ENCODE measurements at places on chromosomes 4 and X. TPM values are rescaled to one million over a fixed set of nuclear protein-coding genes. Genes with fewer than 3 reads are reported as not detected.

The EXOC1 gene
- polyA plus RNA-seq: 19.9 TPM

The RFC1 gene
- 28.9 TPM for polyA plus RNA-seq

The PPARGC1A gene
- polyA plus RNA-seq: 4.3 TPM

The PRRG3 gene
- 31.2 TPM for polyA plus RNA-seq

The BBS12 gene
- 4.6 TPM for polyA plus RNA-seq

The XPNPEP2 gene
- 4.1 TPM for polyA plus RNA-seq

The KIAA1210 gene
- 0.17 TPM for polyA plus RNA-seq

The HMGN5 gene
- 7.1 TPM for polyA plus RNA-seq

The TMPRSS11A gene
- polyA plus RNA-seq: not detected

The CISD2 gene
- polyA plus RNA-seq: 27.3 TPM

The PABPC4L gene
- 7.0 TPM for polyA plus RNA-seq

The AFF2 gene
- 1.2 TPM for polyA plus RNA-seq

The SLC10A6 gene
- polyA plus RNA-seq: 0.33 TPM

The CT45A10 gene
- not detected for polyA plus RNA-seq

GRCh38 chr4:8578717-8579116, 1.5 kb upstream of the GPR78 start:
- DNase-seq: no peak

GRCh38 chr4:117549524-117549923, 464.1 kb upstream of the TRAM1L1 start:
- DNase-seq: no peak

GRCh38 chr4:91198951-91199350, 1071.8 kb downstream of the CCSER1 start:
- no peak for DNase-seq

DNA sequence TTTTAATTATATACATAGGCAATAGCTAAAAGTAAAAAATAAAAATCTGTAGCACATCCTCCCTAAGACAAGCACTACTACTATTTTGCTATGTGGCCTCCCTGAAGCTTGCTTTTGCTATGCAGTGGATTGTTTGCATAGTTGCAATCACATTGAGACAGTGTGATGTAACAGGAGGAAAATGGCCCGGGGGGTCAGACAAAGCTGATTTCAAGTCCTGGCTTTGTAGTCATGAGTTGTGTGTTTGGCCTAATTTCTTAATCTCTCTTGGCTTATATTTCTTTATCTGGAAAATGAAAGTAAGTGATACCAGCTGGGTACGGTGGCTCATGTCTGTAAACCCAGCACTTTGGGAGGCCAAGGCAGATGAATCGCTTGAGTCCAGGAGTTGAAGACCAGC, 166.6 kb downstream of the LHFPL1 start:
- DNase-seq: no peak

- DNase-seq: no peak
Observed at GRCh38 chr4:86472377-86473019, 112.6 kb upstream of the MAPK10 start.

DNA sequence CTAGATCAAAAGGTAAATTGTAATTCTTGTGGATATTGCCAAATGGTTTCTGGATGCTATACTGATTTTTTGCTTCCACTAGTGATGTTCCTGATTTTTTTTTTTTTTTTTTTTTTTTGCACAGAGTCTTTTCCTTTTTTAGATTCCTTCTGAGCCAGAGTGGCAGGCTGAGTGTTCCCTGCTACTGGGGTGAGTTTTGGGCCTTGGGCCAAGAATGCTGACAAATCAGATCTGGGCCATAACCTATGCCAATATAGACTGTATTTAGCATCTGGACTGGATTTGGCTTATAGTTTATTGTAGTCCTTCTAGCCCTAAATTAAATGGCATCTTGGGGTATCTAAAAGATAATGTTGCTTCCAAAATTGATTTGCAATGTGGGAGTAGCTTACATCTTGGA, 52.8 kb downstream of the REPS2 start:
- DNase-seq: no peak

GRCh38 chr4:89357340-89357739, 49.7 kb upstream of the GPRIN3 start:
- DNase-seq: no peak

DNA sequence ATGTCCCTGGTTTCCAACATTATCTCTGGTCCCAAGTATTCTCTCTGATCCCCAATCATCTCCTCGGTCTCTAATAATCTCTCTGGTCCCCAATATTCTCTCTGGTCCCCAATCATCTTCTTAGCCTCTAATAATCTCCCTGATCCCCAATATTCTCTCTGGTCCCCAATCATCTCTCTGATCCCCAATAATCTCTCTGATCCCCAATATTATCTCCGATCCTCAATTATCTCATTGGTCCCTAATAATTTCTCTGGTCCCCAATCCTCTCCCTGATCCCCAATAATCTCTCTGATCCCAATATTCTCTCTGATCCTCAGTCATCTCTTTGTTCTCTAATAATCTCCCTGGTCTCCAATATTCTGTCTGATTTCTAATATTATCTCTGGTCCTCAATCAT, 16.6 kb downstream of the P2RY8 start:
- DNase-seq: no peak

DNA sequence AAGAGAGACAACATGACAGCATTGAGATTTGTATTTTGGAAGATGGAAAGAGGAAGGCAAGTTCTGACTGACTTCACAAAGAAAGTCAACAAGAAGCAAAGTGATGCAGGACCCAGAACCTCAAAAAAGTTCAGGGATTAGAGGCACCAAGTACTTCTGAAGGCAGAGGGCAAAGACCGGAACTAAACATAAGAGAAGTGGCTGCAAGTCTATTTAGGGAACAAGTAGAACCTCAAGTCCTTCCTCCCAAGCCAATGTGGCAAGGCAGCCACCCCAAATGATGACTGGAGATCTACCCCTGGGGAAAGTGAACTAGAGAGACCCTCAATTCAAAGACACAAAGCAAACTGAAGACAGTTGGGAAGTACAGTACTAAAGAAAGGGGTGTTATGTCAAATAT, 46.6 kb downstream of the SLC39A8 start:
- DNase-seq: no peak

- no peak for DNase-seq
Observed at GRCh38 chrX:11352296-11352741, 59.1 kb downstream of the AMELX start.

GRCh38 chrX:924017-924416, 288.4 kb downstream of the CRLF2 start:
- DNase-seq: no peak

GRCh38 chr4:167419468-167420140, 185.3 kb upstream of the SPOCK3 start:
- no peak for DNase-seq

DNA sequence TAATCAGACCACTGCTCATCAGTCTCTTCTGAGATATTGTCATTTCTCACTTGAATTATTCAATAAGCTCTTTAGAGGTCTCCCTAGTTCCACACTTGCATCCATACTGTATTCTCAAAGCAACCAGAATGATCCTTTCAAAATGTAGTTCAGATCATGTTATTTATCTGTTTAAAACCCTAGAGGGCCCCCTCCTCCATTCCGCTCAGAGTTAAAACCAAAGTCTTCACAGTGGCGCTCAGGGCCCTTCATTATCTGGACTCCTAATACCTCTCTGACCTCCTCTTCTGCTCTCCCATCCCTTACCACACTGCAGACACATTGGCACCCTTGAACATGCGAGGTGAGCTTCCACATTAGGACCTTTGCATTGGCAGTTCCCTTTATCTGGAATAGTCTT, 32.7 kb upstream of the HPGDS start:
- no peak for DNase-seq

GRCh38 chr4:122814426-122814825, 12.2 kb upstream of the FGF2 start:
- no peak for DNase-seq

DNA sequence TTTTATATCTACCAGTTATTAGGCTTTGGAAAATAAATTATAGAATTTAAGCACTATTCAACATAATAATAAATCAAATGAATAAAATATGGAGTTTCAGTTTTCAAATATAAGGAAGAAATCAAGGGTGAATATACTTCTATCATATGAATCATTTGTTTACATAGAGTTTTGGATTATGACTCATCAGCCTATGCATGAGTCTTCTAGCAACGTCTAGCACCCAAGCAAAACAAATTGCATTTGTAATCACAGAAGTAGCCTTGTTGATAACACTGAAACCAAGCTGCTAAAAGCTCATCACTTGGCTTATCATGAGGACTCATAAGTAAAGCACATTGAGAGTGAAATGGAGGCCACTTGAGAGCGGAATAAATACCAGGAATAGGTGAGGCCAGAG, 434.6 kb downstream of the PCDH11X start:
- DNase-seq: no peak

- DNase-seq: no peak
Observed at GRCh38 chr4:182894681-182895275, 22.4 kb downstream of the DCTD start.

GRCh38 chr4:38002451-38003071, 42.4 kb downstream of the PTTG2 start:
- DNase-seq: no peak

GRCh38 chr4:6198278-6198677, 2.1 kb downstream of the JAKMIP1 start:
- DNase-seq: no peak

GRCh38 chr4:126937846-126938422, 694.8 kb upstream of the INTU start:
- no peak for DNase-seq

DNA sequence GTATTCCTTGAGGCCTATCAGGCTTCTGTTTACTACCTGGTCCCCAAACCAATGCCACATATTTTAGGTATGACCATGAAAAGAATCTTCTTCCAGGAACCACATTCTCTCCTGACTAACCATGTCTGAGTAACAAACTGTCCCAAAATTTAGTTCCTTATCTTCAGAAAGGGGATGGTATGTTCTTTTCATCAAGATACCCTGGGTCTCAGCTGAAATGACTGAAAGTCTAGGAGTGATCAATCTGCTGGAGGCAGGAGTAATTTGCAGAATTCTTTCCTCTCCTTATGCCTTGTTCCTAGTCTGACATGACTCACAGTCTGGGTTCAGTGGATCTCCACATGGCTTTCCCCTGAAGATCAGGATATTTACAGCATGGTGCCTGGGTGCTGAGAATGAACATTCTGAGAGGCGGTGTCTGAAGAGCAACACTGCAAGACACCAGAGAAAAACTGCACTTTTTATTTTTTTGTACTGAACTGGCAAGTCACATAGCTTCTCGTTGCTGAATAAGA, 665.5 kb downstream of the TLL1 start:
- no peak for DNase-seq

GRCh38 chr4:118845552-118846050, 9.7 kb upstream of the SEC24D start:
- DNase-seq: no peak

- DNase-seq: no peak
Observed at GRCh38 chrX:23888887-23889501, 18.7 kb downstream of the APOO start.

GRCh38 chrX:151793886-151794285, 59.3 kb downstream of the CNGA2 start:
- no peak for DNase-seq

DNA sequence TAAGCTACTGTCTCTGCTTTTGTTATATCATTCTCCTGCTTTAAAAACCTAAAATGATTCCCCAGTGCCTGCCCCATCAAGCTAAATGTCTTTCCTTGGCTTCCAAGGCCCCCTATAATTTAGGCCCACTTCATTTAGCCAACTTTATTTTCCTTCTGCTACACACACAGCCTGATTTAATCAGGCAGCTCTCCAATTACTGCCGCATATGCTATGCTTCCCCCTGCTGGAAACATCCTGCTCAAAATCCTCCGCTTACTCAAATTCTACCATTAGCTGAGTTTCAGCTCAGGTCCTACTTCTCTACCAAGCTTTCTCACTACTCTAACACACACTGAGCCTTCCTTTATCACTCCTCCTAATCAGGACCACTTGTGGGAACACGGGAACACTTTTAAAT, 17.0 kb downstream of the LAMP2 start:
- peak; percentile 55 for DNase-seq

GRCh38 chrX:45758738-45759397, 558.2 kb upstream of the DIPK2B start:
- no peak for DNase-seq

All from muscle of back (tissue), 13 donors.